ENCODE measurements at places on chromosomes 2 and 18. TPM values are rescaled to one million over a fixed set of nuclear protein-coding genes. Genes with fewer than 3 reads are reported as not detected.

- no peak for DNase-seq
Measured at GRCh38 chr2:45299361-45299760, 290.1 kb upstream of the SIX2 start.

DNA sequence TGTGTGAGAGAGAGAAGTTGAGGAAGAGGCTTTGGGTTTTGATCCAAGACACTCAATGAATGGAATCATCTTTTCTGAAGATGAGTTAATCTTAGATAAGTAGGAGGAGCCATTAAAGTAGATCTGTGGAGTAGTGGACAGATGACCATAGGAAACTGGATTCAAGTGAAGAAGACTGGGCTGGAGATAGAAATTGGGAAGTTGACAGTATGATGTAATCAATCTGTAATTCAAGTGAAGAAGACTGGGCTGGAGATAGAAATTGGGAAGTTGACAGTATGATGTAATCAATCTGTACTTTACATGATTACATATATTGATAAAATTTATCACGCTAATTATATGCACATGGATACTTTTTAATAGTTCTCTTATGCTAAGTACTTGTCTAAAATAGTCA, 92.8 kb downstream of the PHLPP1 start:
- DNase-seq = no peak

GRCh38 chr2:74957886-74958273, 563 bp upstream of the POLE4 start:
- no peak for DNase-seq

MYO5B gene
- total RNA-seq = not detected

CIDEA gene
- total RNA-seq = not detected

GKN2 gene
- not detected for total RNA-seq

MRO gene
- total RNA-seq = not detected

CTAGE1 gene
- not detected for total RNA-seq

DNA sequence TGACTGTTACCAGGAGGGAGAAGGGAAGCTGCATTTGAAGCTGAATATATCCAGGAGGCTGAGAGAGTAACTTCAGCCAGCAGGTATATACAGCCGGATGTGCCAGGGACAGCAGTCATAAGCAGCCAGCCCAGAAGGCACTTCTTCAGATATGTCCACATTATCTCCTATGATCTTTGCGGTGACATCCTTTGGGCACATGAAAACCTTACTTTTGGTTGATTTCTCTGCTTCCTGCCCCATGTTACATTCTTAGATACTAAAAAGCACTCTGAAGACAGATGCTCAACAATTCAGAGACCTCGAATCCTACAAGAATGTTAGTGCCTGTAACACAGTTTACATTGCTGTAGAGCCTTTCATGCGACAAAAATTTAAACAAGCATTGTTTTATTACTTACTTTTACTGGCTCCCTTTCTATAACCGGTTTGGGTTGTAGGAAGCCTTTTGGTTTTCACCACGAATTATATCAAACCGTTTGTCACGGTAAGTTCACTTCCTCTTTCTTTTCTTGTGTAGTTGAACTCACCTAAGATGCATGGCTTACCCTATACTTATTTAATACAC, 50.3 kb upstream of the TLK1 start:
- peak; percentile 18 for DNase-seq

SERPINB11 gene
- not detected for total RNA-seq

ONECUT2 gene
- not detected for total RNA-seq

Measured in activated naive CD8-positive, alpha-beta T cell treated with anti-CD3 and anti-CD28 coated beads for 36 hours (primary cell).